ENCODE measurements at places on chromosomes 3 and 15.

DNA sequence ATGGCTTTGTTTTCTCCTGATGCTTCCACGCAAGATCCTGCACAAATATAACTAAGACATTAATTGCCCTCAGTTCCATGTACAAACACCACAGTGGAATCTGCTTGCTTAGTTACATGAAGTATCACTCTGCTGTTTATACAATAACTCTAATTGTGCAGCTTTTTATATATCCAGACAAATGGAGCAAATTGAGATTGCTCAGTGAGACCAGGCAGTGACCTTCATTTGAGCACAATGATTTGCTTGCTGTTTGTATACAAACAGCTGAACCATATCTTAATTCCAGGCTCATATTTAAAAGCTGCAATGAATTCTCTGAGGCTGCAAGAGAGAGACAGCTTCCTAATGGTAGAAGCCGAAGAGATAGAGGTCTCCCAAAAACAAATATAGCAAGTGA is 243.7 kb downstream of the CADPS start:
- DNase-seq, result no peak

GRCh38 chr15:86021281-86022264 is 58.1 kb upstream of the AGBL1 start:
- no peak for DNase-seq

DNA sequence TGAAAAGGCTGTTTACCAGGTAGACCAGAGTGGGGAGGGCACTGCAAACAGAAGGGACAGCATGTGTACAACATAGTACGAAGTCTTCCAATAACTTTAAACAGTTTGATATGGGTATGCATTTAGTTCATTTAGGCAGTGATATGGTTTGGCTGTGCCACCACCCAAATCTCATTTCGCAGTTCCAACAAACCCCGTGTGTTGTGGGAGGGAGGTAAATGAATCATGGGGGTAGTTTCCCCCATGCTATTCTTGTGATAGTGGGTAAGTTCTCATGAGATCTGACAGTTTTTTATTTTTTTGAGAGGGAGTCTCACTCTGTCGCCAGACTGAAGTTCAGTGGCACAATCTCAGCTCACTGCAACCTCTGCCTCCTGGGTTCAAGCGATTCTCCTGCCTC is 7.6 kb upstream of the RAMAC start:
- DNase-seq, result no peak

GRCh38 chr3:144109944-144110343 is 138.3 kb downstream of the DIPK2A start:
- no peak for DNase-seq

DNA sequence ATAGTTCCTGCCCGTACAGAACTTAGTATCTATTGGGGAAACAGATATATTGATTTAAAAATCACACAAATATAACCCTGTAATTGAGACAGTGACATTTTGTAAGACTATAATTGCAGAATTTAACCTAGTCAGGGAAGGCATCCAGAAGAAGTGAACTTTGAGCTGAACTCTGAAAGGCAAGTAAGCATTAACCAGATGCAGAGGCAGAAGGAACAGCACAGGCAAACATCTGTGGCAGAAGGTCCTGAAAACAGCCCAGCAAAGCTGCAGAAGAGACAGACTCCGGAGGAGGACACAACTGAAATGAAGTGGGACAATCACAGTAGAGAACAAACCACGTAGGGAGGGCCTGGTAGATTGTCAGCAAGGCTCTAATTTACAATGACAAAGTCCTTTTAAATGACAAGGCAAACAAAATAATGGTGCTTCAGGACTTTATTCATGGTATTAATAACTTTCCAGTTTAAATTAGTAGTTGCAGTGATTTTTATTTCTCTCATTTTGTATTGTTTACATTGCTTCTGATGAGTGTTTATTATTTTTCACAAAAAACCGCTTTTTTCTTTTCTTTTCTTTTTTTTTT is 14.5 kb downstream of the BCL2A1 start:
- no peak for DNase-seq

- no peak for DNase-seq
Measured at GRCh38 chr15:59420986-59421618, 16.9 kb upstream of the FAM81A start.

GRCh38 chr15:76941636-76942035 is 10.1 kb downstream of the RCN2 start:
- no peak for DNase-seq

DNA sequence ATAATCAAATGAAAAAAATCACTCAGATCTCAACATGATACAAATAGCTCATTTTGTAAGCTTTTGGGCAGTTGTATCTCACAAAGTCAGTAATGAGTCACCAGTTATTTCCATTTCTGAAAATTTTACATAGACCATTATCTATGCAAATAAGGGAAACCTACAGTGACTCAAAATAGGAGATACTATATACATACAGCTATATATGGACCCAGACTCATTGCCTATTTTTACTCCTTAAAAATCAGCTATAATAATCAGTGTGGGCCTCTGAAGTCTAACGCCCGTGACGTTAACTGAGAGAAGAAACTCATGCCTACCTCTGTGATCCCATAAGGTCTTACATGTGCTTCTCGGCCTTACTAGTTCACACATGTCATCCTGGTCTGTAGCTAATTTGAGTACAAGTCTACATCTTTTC is 31.6 kb downstream of the LRIG1 start:
- DNase-seq, result no peak

- DNase-seq, result no peak
Measured at GRCh38 chr3:109316162-109316730, at the start of gene DPPA2. Gene DPPA2, minus strand, starts transcription at chr3:109316517. Its CDS starts 1,975 bp downstream, at chr3:109314542.

GRCh38 chr15:100940767-100941379 is 21.7 kb downstream of the LRRK1 start:
- DNase-seq, result no peak

DNA sequence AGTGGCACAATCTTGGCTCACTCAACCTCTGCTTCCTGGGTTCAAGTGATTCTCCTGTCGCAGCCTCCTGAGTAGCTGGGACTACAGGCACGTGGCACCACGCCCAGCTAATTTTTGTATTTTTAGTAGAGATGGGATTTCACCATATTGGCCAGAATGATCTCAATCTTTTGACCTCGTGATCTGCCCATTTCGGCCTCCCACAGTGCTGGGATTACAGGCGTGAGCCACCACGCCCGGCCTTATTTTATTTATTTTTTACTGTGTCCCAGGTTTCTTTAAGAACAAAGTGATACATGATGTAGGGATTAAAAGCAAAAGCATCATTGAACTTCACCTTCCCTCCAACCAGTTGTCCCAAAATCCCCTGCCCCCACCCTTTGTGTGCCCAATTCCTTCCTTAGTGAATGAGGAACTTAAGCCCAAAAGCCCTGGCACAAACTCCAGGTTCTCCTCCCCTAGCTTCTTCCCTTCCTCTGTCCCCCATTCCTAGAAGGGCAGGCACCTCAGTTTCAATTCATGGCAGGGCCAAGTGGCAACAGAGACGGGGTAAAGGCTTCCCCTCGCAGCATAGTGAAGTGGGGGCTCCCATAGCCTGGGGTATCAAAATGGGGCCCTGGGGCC is 23.7 kb upstream of the RPN1 start:
- no peak for DNase-seq

- no peak for DNase-seq
Measured at GRCh38 chr3:152236716-152237115, 32.0 kb upstream of the MBNL1 start.

DNA sequence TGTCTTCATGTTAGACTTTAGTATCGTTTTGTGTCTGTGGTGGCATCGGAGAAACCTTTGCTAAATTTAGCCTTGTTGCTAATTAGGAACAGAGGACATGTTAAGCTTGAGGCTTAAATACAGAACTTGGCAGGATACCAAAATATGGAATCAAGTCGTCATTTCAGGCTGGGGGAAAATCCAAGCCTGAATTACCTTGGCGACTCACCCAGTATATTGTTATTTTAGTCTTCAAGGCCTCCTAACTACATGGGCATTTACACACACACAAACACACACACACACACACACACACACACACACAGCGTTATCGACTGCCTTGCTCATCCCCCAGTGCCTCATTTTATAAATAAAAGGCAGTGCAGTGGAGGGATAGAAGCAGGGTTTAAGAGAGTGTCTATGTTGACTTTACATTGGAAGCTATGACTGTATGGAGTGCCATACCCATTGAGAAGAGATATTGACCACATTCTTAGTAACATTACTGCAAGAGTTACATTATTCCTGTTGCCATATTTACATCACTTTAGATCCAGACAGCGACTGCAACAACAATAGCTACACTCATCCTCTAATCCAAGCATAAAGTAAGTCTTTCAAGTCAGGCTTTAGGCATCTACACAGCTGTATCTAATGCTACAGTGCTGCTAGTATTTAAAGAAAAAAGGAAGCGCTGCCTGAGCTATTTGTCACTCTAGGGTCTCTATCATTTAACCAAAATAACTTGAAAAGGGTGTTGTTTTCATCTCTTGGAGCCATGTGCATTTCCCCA is 210.8 kb upstream of the SEMA6D start:
- DNase-seq, result no peak

- no peak for DNase-seq
Measured at GRCh38 chr3:36494461-36495109, 114.3 kb downstream of the STAC start.

- no peak for DNase-seq
Measured at GRCh38 chr3:38337703-38338102, 8.9 kb upstream of the XYLB start.

DNA sequence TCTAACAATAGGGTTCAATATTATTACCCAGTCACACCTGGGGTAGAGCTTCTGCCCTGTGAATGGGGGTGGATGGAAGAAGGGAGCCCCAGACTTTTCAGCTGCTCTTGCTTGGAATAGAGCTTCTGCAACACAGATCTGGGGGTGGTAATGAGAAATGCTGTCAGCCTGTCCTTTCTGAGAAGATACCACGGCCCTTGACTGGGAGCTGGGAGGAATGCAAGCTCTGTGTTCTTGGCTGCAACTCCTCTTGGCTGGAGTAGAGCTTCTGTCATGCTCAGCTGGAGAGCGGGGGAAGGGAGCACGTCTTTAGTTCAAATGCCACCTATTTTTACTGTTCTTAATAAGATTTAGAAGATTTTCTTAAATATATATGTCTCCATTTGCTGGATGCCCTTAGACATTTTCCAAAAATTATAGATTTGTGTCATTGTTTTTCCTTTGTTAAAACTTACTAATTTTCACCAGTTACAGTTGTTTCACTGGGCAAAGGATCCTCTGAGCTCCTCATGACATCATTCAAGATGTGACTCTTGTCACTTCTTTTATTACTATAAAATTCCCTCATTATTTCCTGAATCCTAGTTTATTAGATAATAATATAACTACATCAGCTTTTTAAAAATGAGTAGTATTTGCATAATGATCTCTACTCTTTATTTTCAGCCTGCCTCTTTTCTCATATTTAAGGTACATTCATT is 180.0 kb upstream of the TGFBR2 start:
- DNase-seq, result no peak

DNA sequence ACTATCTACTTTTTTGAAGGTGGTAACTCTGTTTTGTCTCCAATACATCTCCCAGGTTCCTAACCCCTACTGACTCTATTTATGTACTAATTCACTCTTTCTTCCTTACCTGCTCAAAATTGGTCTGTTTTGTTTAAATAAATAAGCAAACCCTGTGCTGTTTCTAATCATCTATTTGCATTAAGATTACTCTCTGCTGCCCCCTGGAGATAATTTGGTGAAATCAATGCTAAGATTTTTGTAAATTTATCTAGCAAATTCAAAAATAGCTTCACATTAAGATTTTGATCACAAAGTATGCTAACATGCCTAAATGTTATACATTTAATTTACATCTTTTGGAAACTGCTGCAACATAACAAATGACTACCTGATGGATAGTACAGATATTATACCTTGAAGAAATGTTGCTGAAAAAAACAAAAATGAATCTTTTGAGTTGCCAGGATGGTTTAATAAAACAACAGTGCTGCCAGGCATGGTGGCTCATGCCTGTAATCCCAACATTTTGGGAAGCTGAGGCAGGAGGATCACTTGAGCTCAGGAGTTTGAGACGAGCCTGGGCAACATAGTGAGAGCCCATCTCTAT is 4.4 kb upstream of the CD200R1 start:
- DNase-seq, result no peak

DNA sequence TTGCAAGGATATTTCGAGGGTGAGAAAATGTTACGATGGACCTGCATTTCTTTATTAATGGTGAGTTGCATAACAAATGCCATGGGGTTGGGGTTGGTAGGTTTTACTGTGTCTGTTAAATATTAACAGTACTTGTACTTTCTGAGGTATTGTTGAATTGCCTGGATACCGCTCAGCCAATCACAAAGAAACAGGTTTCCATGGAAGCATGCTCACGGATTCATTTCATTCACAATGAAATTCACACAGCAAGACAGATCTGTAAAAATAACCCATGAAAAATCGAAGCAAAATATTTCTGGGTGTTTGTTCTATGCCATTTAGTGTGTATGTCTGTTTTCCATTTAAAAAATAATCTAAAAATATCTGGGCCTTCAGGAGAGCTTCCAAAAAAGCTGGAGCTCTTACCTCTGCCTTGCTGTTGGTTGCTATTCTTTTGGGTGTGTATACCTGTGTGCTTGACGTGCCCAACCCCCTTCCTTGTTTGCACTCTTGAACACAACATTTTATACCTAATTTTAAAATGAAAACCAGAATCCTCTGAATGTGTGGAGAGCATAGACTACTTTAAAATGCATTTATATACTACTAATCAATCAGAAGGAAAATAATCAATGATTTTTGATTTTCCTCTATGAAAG is 479.8 kb upstream of the TBL1XR1 start:
- no peak for DNase-seq

- DNase-seq, result no peak
Measured at GRCh38 chr15:69290346-69291164, 8.2 kb upstream of the PAQR5 start.

All from hypothalamus (tissue), 51 donors.